ENCODE measurements at places on chromosomes 6 and 20.

DNA sequence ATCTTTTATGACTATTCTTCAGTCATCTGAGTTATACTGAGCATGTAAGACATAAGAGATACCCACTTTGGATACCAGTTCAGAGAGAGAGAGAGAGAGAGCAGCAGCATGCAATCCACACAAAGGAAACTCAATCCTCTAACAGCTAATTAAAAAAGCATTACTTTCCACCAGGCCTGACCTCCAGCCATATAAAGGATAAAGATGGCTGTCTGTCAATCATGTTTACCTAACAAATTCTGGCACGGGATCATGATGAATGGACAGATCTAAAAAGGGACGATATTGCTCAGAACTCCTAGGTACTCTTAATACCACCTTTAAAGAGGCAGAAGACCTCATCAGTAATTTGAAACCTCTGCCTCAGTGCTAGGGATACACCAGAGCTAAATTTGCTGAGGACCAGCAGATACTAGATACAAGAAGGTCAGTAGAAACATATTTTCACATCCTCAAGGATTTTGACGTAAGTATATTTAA, 159.2 kb downstream of the RPS12 start:
- DNase-seq: no peak

DNA sequence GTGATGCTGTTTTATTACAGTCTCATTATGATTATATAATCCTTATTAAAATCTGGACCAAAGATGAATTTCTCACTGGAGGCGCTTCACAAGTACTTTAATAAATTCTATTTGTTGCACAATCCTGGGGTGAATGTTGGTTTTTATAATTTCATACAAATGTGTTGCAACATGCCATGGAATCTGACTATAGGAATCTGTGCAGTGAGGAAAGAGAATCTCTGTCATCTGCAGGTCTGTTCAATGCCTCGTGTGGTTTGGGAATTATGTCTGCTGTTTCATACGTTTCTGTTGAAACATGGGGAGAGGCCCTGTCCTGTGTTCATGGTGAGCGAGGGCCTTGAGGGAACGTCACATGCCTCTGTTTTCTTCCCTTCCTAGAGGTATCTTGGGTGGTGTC, 277.3 kb downstream of the CDH4 start:
- DNase-seq: no peak

GRCh38 chr6:52130440-52130839, 43.0 kb upstream of the PKHD1 start:
- no peak for DNase-seq

DNA sequence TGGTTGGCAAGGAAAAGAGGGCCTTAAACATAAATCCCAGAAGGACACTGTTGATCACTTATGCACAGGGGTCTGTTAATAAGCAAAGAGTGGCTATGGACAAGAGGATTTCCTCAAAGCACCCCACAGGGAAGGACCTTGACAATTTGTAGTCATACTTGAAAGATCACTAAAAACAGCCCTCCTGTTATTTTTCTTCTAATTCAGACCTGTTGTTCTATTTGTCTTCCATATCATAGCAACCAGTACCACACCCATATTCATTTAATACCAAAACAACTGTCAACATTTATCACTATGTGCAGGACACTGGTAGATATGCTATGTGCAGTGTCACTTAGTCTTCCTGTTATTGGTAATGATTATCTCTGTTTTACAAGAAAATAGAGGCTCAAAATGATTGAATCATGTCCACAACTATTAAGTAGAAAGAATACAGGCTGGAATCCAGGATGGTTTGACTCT, 3.2 kb upstream of the DYNLRB1 start:
- DNase-seq: no peak

DNA sequence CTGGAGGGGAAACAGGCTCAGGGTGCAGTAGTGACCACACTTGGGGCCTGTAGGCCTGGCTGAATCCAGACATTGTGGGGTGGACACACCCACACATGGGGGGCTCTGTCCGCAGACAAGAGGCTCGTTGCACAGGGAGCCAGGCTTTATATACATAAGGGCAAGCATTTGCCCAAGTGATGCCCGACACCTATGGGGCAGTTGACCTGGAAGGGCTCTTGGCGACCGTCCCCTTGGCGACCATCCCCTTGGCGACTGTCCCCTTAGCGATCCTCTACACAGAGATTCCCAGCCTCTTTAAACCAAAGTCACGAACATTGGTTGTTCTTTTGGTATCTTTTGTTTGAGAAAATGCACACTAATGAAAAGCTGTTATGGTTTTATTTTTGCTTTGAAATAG, 2.7 kb downstream of the TOX2 start:
- DNase-seq: no peak

DNA sequence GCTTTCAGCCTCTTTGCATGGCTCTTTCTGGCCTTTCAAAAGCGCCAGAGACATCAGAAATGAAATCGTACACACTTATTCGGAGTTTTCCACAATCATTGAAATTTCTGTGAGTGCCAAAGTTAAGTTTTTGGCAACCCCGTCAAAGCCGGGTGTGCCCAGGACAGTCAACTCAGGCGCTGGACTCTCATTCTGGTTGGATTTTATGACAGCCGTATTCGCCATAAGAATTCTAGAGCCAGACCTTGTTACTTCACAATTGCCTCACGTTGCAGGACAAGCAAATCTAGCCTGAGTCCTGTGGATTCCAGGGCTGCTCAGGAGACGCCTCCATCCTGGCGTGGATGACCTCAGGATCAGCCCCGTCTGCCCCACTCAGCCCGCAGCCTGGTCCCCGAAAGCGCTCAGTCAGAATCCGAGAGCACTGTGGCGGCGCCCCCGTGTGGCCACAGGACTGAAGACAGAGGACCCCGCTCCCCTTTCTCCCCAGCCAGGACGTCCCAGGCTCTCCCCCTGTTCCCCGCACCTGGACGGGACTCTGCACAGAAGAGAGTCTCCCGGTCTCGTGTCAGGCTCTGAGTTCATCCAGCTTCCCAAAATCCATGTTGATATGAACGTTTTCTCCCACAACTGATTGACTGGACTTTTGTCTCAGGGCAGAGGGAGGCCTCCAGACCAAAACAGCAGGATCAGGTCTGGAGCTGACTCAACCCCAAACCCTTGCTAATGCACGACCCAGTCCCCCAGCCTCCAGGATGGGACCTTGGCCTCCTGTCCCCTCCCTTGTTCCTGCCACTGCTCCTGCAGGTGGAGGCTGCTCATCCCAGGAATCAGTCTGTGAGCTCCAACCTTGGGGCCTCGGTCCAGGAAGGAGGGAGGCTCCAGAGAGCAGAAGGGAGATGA, 38.2 kb downstream of the MICA start:
- DNase-seq: no peak

DNA sequence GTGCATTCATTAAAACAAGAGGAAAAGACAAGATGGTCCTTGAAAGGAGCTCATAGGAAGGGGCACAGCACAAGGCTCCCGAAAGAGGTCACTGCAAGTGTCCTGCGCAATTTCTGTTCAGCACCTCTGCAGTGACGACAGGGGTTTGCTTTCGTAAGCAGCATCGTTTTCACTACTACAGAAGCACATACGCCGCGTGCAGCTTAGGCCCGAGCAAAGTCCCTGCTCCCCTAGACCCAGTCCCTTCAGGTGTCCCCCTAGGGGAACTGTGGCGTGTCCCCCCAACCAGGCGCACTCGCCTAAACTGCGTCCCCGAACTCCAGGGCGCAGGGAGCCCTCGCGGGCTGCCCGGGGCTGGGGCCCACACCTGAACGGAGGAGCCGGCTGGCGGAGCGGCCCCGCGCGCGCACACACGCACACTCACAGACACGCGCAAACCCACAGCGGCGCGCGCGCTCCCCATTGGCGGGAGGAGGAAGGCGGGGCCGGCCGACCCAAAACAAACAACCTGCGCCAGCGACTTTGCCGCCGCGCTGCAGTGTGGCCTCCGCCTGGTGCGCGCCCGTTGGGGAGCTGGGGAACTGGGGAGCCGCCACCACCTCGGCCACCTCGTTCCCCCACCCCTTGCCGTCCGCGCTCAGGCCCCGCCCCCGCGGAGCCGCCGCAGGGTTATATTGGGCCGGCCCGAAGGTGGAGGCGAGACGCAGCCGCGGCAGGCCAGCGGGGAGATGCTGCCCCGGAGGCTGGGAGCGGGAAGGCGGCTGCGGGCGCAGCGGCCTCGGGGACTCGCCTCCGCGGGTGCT, at the start of gene FOXQ1:
FOXQ1 (plus strand) TSS at position 699 of the 803 bp plus-strand sequence. CDS start 607 bp downstream, outside the sequence.
- peak; percentile 43 for DNase-seq

DNA sequence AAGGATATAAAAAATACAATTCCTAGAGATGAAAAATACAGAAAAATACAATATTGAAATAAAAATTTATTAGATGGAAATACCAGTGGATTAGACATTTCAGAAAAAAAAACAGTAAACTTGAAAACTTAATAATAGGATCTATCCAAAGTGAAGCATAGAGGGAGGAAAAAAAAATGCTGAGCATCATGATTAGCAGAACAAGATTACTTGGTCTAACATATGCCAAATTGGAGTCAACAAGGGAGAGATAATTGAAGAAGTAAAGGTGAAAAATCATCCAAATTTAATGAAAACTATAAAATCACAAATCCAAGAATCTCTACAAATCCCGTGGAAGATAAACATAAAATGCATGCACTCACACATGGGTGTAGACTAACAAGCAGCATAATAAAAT, 166.2 kb upstream of the BMP5 start:
- DNase-seq: no peak

DNA sequence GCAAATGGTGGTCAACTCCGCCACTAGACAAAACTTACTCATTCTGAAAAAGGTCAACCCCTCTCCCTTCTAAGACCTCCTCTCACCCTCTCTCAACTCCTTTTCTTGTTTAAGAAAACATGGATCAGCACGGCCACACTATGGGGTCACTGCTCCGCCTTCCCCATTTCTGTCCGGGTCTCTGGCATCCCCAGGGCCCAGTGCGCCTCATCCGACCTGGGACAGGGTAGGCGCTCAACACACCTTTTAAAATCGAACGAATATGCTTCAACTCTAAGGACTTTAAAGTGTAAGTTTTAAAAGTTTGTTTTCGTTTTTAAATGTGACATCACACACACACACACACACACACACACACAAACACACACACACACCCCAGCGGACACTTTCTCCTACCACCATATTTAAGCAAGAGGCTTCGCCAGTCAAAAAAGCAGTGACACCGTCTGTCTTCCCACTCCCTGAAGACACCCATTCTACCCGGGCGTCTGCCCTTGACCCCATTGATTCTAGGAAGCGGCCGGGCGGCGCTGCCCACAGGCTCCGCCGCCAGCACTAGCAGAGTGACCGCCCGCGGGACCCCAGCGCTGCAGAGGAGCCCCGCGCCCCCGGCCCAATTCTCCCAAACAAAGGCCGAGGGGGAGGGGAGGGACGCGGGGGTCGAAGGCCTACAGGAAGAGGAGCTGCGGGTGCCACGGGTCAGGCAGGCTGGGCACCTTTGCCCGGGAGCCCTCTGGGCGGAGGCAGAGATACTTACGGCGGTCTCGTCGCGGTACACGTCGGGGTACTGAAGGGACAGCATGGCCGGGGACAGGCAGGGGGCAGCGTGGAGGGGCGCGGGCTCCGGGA, 568 bp downstream of the PREP start:
- DNase-seq: peak; percentile 37

DNA sequence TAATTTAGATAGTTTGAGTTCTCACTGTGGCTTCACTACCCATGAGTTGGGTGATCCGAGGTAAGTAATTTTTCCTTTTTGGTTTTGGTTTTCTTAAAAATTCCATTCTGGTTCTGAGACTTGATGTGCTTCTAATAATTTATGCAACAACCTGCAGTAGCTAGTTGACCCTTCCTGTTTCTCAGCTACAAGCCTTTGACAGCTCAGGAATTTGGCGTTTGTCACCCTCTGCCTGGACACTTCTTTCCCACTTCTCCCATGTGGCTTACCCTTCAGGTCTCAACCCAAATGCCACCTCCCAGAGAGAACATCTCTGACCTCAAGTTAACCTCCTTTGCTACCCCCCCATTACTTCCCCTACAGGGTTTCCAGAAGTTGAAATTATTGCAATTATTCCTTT, 49.7 kb upstream of the TSHZ2 start:
- DNase-seq: no peak

GRCh38 chr6:4296552-4296951, 161.2 kb upstream of the ECI2 start:
- no peak for DNase-seq

Data from SW 1271 (cell line).